ENCODE measurements at places on chromosomes 4 and X.

DNA sequence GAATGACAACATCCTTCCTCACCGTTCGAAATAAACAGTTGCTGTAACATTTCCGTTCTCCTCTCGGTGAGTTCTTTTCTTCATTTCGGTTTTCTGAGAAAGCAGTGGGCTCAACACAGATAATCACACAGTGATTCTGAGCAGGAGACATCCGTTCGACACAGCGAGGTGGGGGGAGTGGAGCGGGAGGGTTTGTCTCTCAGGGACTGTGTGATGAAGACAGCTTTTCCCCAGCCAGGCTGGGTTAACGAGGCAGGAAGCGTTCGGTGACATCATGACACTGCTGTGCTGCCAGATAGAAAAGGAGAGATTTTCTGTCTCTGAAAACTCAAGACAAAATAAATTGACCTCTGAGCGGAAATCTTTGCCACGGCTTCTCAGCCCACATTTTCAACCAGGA, 119.3 kb downstream of the CRLF2 start:
- DNase-seq, result no peak

GRCh38 chrX:33989936-33990335, 142.2 kb downstream of the FAM47A start:
- no peak for DNase-seq

- DNase-seq, result no peak
Measured at GRCh38 chr4:56469489-56470210, 2.2 kb downstream of the SRP72 start.

GRCh38 chr4:73662709-73663546, 42.7 kb upstream of the RASSF6 start:
- no peak for DNase-seq

DNA sequence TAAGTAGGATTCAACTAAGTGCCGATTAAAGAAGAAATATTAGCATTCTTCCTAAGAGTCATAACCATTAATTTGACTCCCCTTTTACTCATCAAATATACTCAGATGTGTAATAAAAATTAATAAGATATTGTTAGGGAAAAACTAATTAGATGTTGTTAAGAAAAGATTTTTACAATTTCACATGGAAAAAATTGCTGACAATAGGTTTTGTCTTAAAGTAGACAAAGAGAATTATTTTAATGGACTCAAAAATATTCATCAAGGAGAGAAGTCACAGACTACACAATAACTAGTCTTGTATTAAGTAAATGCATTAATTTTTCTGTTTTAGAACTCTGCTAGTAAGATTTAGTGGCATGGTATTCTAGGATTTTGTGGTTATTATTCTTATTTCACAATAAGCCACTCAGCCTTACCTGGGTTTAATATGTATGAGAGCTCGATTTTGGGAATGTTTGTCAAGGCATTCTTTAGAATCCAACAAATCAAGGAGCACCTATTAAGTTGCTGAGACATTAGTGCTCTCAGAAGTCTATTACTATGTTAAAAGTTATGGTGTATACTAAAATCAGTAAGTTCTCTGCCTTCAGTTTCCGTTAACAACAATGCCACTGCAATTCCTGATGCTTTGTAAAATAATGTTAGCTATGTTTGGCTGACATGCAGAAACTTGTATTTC, 110.2 kb upstream of the UGT8 start:
- no peak for DNase-seq

- DNase-seq, result no peak
Measured at GRCh38 chr4:99459546-99460042, 24.5 kb upstream of the ADH7 start.

DNA sequence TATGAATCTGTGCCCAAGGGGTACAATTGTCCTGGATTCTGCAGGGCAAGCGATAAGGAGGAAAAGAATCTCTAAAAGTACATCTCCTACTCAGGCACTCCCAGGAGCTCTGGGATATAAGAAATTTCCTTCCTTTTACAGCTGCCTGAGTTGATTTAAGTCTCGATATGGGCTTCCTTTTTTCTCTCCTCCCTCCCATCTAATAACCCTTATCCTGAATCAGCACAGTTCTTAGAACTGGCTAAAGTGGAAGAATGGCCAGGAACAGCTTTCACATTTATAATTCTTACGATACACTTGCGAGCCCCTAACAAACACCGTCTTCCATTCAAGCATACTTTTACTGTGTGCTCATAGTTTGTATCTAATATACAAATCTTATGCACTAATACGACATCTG, 21.2 kb downstream of the LRP2BP start:
- no peak for DNase-seq

DNA sequence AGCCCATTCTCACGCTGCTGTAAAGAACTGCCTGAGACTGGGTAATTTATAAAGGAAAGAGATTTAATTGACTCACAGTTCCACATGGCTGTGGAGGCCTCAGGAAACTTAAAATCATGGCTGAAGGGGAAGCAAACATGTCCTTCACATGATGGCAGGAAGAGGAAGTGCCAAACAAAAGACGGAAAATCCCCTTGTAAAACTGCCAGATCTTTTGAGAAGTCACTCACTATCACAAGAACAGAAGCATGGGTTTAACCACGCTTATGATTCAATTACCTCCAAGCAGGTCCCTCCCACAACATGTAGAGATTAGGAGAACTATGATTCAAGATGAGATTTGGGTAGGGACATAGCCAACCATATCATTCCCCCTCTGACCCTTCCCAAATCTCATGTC, 335.5 kb downstream of the IL15 start:
- no peak for DNase-seq

DNA sequence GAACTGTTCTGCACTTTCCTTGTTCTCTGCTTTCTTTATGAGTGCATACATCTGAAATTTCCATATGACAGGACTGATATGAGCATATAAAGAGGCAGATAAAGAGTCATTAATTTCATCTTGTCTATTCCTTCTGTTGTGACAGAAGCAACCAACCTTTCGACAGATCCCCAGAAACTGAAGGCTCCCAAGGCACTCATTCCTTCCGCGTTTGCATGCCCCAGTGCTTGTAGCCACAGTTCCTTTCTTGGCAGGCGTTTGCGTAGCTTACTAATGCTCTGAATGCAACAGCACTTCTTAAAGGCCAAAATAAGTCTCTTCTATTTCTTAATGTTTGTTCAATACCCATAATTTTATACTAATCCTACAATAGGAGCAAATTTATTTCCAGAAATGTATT, 94.0 kb upstream of the TBL1X start:
- DNase-seq, result no peak

GRCh38 chrX:17448188-17448587, 73.2 kb downstream of the NHS start:
- DNase-seq, result no peak

GRCh38 chr4:2166253-2166652, 75.7 kb downstream of the HAUS3 start:
- no peak for DNase-seq

- peak; percentile 12 for DNase-seq
Measured at GRCh38 chr4:27010334-27010940, 149.8 kb downstream of the STIM2 start.

GRCh38 chr4:6095897-6096296, 77.7 kb upstream of the C4orf50 start:
- no peak for DNase-seq

- no peak for DNase-seq
Measured at GRCh38 chr4:10032625-10033024, 11.3 kb upstream of the SLC2A9 start.

GRCh38 chr4:130029442-130029841, 933.5 kb downstream of the C4orf33 start:
- no peak for DNase-seq

DNA sequence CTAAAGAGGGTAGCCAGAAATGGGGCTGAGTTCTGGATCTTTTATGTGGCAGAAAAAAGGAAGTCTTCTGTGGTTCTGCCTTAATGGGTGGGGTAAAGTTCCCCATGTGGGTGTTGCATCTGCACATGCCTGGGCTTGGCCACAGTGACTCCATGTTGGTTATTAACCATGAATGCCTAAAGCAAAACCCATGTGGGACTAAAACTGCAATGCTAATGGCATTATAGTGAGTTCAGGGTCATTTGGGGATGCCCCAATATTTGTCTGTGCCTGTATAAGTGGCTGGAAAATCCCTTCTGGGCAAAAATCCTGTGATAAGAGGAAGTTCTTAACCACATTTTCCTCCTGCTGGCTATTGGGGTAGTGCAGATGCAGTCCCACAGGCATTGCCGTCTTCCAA, 857.4 kb downstream of the FAT4 start:
- no peak for DNase-seq

DNA sequence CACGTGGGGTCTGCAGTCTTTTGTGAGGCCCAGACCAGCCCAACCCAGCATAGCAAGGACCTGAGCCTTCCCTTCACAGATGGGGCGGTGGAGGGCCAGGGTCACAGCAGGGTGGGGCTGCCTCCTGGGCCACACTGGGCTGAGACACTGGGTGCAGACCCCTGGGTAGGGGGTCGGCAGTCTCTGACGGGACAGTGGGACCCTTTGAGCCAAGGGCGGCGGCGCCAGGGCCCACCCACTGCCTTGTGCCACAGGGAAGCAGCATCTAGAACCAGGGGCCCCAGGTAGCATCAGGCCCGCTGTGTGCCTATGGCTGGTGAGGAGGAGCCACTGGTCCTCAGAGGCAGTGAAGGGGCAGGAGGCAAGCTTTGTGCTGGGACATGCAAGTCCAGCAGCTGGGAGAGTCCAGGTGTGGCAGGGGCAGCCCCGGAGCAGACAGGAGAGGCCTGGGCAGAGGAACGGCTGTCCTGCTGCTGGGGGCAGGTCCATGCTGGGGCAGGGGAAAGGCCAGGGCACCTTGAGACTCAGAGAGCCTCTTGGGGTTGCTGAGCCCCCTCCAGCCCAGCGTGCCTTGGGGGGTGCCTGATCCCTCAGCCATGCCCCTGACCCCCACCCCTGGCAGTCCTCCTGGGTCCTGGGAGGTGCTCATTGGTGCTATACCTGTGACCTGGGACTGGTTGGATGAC, 131.3 kb upstream of the NKX1-1 start:
- no peak for DNase-seq

DNA sequence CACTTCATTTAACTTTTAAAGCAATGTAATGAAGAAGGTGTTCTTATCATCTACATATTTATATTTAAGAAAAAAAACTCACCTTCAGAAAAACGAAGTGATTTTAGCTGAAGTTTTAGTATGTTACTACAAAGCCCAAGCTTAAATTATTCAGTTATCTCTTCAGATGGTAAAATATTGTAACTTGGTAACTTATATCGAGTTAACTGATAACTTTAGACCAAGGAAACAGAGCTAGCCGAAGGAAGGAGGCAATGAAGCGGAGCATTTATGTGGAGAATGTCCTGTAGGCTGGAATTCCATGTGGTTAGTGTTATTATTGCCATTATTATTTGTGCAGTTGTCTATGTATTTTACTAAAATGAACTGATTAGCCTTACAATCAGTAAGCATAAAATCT, 1102.1 kb upstream of the LCORL start:
- DNase-seq, result no peak

DNA sequence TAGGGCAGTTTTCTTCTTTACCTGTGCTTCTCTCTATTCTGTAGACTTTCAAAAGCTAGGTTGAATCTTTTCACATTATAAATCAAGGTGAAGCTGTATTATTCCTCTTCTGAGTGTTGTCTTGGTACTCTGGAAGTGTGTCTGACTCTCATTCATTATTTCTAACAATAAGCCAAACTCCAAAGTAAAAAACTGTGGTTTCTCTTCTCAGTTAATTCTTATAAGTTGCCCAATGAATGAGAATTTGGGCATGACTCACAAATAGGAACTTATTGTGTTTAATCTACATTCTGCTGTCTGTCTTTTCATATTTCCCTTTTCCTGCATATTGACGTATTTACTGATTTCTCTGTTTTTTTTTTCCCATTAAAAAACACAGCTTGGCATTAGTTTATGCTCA, 714.5 kb downstream of the CCSER1 start:
- no peak for DNase-seq

DNA sequence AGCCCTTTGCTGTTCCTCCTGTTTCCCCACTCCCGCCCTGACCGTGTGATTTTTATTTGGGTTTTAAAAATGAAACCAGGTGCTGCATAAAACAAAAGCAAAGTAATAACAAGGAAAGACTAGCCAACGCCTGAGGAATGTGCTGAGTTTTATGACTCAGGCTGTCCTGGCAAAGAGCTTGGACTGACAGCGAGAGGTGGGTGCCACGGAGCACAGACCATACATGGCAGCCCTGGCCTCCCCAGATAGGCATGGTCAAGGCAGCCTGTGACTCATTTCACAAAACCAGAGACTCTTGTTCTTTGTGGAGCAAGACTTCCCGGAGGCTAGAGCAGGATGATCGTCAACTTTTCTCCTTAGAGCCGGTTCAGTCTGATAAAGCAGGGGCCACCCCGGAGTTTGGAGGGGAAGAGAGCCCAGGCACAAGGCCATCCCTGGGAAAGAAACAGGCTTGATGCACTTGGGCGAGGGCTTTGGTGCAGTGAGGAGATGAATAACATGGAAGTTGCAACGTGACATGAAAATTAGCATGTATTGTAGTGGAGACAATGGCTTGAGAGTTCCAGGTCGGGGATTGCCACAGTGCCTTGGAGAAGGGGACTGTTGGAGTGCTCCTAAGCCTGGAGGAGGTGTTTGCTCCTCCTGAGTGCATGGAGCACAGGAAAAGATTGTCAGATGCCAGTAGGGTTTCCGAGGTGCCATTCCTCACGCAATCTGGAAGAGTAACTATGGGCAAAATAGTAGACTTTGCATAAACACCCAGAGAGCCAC, 54.8 kb downstream of the C4orf51 start:
- no peak for DNase-seq

GRCh38 chr4:42510225-42510624, 112.9 kb downstream of the SHISA3 start:
- no peak for DNase-seq

- no peak for DNase-seq
Measured at GRCh38 chr4:13547485-13548041, 3.3 kb upstream of the NKX3-2 start.

DNA sequence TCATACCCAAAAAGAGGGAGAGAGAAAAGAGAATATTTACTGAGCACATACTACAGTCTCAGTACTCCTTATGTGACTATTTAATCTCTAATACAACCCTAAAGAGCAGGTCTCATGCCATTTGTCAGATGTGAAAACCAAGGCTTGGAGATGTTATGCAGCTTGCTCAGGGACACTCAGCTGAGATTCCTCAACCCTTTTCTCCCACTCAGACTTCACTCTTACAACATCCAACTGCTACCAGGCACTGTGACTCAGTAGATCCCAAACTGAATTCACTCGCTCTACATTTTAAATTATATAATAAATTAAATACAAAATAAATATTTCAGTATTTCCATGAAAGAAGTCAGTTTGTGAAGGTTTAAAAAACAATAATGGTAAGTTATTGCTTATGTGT, 53.7 kb downstream of the TSPAN5 start:
- DNase-seq, result no peak

DNA sequence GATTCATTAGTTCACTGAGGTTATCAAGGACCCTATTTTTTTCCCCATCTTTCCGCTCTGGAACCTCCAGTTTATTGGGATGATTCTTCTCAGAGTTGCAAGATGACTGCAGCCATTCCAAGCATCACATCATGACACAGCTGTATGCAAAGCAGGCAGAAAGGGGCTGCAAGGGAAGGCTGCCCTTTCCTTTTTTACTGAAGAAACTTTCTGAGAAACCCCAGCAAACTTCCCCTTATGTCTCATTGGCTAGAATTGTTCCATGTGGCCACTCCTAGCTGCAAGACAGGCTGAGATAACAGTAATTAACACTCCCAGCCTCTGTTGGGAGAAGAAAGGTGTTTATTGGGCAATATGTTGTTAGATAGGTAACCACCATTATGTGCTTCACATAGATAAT, 102.6 kb downstream of the SATL1 start:
- DNase-seq, result no peak
